Activated B cell treated with CpG ODN at 0.5 μM for 24 hours (primary cell): ENCODE measurements at places on chromosomes 2 and 18. TPM values are rescaled to one million over a fixed set of nuclear protein-coding genes. Genes with fewer than 3 reads are reported as not detected.

DNA sequence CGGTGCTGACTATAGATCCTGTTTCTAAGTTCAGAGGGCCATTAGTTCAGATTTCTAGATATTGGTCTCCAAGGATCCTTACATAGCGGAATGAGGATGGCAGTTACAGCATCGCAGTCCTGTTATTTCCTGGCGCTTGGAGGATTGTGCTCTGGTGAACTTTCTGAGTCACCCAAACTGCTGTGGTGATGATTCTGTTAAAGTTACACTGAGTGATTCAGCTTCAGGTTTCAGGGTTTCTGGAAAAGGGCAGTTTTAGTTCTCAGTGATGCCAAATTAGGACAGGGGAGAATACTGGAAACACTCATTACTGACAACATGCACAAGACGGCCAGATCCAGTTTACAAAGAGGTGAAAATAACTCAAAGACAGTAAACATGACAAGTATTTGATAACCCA is 52.1 kb upstream of the ANKRD62 start:
- DNase-seq, result no peak

CFAP65 gene
- total RNA-seq, result not detected in 2 replicates

CHRNG gene
- total RNA-seq, result not detected in 2 replicates

DNA sequence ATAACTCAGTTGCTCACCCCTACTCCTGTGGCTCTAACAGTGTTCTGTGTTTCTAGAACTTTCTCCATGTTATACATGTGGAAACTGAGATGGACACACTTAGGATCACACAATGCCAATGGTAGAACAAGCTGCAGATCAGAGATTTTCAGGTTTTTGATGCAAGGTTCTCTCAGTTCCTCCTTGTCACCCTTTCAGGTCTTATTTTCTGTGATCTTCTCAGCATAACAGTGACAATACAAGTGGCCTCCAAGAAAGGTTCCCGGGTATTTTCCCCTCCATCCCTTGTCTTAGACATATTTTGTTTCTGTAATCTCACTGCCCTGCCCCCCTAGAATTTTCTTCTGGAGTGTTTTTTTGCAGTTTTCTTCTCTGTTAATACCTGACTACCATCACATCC is 6.2 kb upstream of the MGAT5 start:
- DNase-seq, result no peak

STARD6 gene
- total RNA-seq, result not detected in 2 replicates

DNA sequence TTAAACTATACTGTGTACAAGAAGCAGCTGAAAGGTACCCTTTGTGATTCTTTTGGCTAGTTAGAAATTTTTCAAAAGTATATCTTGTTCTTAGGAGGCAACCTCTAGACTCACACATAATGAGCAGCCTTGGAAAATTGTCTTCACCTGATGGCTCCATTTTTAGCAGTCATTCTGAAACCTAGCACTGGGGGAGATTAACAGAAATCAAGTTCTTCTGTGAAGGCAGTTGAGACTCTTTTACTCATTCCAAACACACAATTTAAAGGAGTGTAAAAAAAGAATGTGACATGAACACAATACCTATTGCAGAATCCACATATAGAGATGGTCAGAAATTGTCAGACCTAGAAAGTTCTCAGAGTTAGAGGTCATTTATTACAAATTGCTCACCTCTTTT is 197.7 kb downstream of the UBE2E3 start:
- DNase-seq, result no peak

IDH1 gene
- total RNA-seq, result 36.9 and 46.6 TPM in 2 replicates

ANKRD30BL gene
- not detected in 2 replicates for total RNA-seq

- DNase-seq, result no peak
Measured at GRCh38 chr2:127416506-127417001, 1.7 kb upstream of the PROC start.
